ENCODE measurements at places on chromosomes 16 and 17.

DNA sequence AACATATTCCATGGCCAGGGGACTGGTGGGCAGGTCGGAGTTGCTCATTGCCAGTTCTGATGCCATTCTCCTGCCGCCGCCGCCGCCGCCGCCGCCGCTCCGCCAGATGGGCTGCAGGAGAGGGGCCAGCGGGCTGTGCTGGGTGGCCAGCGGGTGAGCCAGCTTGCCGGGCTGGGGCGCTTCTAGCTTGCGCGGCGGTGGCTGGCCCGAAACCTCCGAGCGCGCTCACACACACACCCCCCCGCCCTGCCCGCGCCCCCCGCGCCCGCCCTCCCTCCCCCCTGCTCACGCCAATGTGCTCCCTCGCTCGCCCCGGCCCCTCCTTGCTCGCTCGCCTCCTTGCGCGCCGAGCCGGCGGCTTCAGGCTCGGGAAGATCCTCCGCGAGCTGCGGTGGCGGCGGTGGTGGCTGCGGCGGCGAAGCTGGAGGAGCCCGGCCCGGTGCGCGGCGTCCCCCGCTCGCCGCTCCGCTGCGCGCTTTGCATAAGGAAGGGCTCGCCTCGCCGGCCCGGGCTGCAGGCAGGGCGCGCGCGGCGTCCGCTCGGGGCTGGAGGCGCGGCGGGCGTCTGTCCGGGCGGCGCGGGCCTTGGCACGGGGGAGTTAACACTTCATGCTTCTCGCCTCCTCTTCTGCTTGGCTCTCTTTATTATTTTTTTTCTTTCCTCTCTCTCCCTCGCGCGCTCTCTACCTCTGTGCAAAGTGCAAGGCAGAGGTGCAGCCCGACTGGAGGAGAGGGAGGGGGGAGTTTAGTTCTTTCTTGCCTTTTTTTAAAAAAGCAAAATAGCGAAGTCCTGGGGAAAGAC is 500 bp downstream of the MAF start:
- no peak for DNase-seq

DNA sequence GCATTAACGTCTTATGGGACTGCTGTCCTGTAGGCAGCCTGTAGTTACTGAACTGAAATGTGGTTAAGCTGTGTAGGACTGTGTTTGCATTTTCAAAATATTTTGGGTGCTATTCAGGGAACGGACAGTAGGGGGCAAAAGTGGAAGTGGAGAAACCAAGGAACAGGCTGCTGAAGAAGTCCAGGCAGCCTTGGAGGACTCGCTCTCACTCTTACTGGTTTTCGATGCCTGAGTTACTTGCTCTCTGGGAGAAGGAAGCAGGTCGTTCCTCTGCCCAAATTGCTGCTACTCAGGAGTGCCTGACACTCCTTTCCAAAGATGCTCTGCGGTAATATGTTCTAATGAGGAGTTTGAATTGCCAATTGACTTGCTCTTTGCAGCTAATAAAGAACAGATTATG is 64.5 kb upstream of the RBFOX1 start:
- DNase-seq, result no peak

DNA sequence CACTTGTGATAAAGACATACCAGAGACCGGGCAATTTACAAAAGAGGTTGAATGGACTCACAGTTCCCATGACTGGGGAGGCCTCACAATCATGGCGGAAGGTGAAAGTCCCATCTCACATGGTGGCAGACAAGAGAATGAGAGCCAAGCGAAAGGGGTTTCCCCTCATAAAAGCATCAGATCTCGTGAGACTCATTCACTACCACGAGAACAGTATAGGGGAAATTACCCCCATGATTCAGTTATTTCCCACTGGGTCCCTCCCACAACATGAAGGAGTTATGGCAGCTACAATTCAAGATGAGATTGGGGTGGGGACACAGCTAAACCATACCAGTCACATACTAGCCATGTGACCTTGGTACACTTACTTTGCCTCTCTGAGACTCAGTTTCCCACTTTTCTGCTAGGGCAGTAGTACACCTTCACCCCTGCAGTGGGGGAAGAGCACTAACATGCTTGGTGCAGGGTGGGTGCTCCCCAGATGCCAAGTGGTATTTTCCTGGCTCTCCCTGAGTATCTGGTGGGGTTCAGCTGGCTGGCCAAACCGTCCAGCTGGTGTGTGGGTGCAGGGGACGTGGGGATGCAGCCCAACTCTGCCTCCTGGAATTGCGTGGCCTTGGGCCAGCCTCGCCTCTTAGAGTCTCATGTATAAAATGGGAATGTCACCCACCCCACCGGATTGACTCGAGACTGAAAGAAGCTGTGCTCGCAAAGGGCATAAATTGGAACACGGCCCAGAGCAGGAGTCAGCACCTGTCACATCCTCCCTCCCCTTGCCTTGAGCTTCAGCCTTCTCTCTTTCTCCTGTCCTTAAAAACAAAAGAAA is 364.1 kb downstream of the CPPED1 start:
- no peak for DNase-seq

GRCh38 chr17:386141-386876 is 33.7 kb upstream of the RPH3AL start:
- no peak for DNase-seq

GRCh38 chr16:81630635-81631031 is 148.5 kb upstream of the PLCG2 start:
- no peak for DNase-seq

- DNase-seq, result no peak
Observed at GRCh38 chr16:65521633-65522328, 399.9 kb upstream of the CDH11 start.

DNA sequence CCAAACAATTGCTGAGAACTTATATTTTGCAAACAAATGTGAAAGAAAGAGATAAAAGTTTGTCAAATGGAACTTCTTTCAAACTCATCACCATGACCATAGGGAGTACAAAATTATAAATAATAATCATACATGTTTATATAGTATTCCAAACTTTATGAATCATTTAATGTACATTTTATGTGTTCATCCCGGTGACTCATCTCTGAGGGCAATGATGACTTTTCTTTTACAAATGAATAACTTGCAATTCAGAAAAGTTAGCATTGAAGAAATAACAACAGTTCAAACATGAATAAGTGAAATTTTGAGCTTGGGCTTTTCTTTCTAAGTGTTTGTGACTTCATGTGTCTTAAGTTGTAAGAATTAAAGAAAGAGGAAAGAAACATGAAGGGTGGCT is 66.3 kb upstream of the CDH8 start:
- DNase-seq, result no peak

GRCh38 chr17:68711858-68712257 is 110.7 kb upstream of the FAM20A start:
- no peak for DNase-seq

DNA sequence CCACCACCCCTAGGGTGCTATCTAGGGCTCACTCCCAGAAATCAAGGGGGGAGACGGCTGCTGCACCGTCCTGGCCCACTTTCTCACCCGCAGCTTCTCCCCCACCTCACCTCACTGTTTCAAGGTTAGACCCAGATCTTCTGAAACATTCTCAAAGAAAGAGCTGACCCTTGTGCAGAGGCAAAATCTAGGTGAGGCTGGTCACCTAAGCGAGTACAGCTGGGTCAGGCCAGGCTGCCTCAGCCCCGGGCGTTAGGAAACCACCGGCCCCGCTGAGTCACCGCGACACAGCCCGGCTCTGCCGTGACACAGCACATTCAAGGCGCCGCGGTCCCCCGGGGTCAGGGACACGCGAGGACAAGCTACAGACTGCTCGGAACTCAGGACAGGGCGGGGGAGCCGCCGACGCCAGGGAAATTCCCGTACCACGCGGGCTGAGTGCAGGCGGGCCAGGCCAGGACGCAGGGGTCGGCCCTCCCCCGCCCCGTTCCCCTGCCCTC is 27.1 kb downstream of the GNPTG start:
- DNase-seq, result peak; percentile 29

- no peak for DNase-seq
Observed at GRCh38 chr16:1182950-1183907, 30.3 kb downstream of the CACNA1H start.

GRCh38 chr16:11088831-11089230 is 144.5 kb downstream of the CLEC16A start:
- DNase-seq, result no peak

- peak; percentile 36 for DNase-seq
Observed at GRCh38 chr16:10121491-10121890, 60.7 kb downstream of the GRIN2A start.

Measured in epithelial cell of prostate (primary cell).